ENCODE measurements at places on chromosomes 7 and 10. TPM values are rescaled to one million over a fixed set of nuclear protein-coding genes. Genes with fewer than 3 reads are reported as not detected.

DNA sequence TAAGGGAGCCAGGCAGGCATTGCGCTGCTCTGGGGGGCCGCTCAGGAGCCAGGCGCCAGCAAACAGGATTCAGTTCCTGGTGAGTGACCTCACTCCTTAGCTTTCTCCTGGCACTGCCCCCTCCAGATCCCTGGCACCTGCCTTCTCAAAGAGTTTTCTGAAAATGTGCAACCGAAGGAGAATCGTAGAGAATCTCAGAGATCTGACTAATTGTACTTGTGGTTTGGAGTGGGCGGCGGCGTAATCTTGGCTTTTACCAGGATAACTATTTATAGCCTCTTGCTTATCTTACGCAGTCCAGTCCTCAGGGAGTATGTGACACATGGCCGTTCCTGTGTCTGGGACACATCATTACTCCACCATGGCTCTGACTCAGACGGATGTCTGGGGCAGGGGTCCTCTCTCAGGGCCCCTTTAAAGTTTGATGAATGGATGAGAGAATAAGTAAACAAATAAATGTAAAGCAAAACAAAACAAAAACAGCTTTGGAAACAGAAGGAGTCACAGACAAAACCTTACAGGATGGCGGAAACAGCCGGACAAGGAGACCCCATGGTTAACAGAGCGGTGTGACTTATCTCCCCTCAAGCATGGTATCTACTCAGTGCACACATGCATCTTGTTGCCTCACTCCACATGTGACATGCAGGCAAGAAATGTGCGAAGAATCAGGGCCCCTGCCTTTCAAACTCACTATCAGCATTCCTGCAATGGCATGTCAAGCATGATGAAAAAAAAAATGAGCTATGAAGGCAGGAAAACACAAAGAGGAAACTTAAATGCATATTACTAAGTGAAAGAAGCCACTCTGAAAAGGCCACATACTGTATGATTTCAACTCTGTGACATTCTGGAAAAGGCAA, 99.7 kb downstream of the TNS3 start:
- DNase-seq, result peak; percentile 57

- DNase-seq, result peak; percentile 9
Observed at GRCh38 chr10:122286867-122287266, 15.8 kb downstream of the BTBD16 start.

- no peak for DNase-seq
Observed at GRCh38 chr7:67518580-67518979, 521.9 kb downstream of the TYW1 start.

DNA sequence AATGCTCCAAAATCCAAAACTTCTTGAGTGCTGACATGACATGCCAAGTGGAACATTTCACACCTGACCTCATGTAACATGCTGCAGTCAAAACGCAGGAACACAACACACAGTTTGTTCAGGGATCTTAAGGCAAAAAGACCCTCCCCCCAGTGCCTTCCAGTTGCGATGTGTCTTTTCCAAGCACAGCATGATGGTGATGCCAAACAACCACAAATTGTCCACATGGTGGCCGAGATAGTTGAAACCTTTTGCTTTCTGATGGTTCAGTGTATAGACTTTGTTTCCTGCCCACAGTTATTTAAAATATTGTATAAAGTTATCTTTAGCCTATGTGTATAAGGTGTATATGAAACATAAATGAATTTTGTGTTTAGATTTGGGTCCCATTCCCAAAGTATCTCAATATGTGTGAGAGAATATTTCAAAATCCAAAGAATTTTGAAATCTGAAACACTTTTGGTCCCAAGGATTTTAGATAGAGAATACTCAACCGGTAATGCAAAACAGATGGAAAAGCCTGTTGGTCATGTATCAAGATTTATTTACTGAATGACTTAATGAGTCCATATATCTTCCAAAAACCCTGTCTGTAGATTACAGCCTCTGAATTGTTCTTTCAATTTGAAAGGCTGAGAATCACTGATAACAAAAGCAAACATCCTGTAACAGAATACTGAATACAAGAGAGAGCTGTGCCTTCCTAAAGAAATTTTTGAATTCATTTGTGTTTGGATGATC, 93.4 kb upstream of the OIT3 start:
- DNase-seq, result peak; percentile 73

GRCh38 chr10:128614016-128614605, 487.9 kb upstream of the MKI67 start:
- DNase-seq, result no peak

GRCh38 chr10:63376560-63377304, 89.0 kb downstream of the JMJD1C start:
- peak; percentile 31 for DNase-seq

- peak; percentile 90 for DNase-seq
Observed at GRCh38 chr7:50812841-50813475, 30.3 kb upstream of the GRB10 start.

APBB1IP gene
- total RNA-seq, result 0.17 TPM

TFPI2 gene
- total RNA-seq, result 152 TPM

CRYGN gene
- not detected for total RNA-seq
